ENCODE measurements at places on chromosomes 6 and 20.

- H3K27me3 ChIP-seq = peaks cover 12% of the 10 kb centered on the region
- no peaks in the 10 kb centered on the region for H3K36me3 ChIP-seq
- H3K4me1 ChIP-seq = peaks cover 2% of the 10 kb centered on the region
- H3K27ac ChIP-seq = no peak overlapping the region
- H3K4me3 ChIP-seq = no peak overlapping the region
Observed at GRCh38 chr20:48577557-48577956, 250.2 kb downstream of the PREX1 start.

- no peaks in the 10 kb centered on the region for H3K36me3 ChIP-seq
- no peak overlapping the region for H3K4me3 ChIP-seq
- H3K4me1 ChIP-seq = no peaks in the 10 kb centered on the region
Observed at GRCh38 chr6:154489822-154490221, 20.7 kb downstream of the CNKSR3 start.

- no peak overlapping the region for H3K4me3 ChIP-seq
- H3K36me3 ChIP-seq = no peaks in the 10 kb centered on the region
- H3K27ac ChIP-seq = no peak overlapping the region
- no peak for DNase-seq
Observed at GRCh38 chr6:112202639-112203341, 51.6 kb downstream of the LAMA4 start.

- no peak overlapping the region for H3K4me3 ChIP-seq
- no peaks in the 10 kb centered on the region for H3K4me1 ChIP-seq
- H3K27ac ChIP-seq = no peak overlapping the region
Observed at GRCh38 chr6:43790031-43790430, 20.0 kb downstream of the VEGFA start.

- no peak for DNase-seq
- H3K4me3 ChIP-seq = no peak overlapping the region
- H3K36me3 ChIP-seq = no peaks in the 10 kb centered on the region
- H3K27me3 ChIP-seq = no peaks in the 10 kb centered on the region
Observed at GRCh38 chr6:61953851-61954250, 332.2 kb downstream of the KHDRBS2 start.

GRCh38 chr20:32527447-32528055 is 57.6 kb downstream of the NOL4L start:
- no peak overlapping the region for H3K27ac ChIP-seq
- peaks cover 51% of the 10 kb centered on the region for H3K4me1 ChIP-seq
- H3K36me3 ChIP-seq = peaks cover 3% of the 10 kb centered on the region
- no peak overlapping the region for H3K4me3 ChIP-seq
- no peak for DNase-seq

GRCh38 chr6:31794294-31794865 is 1.2 kb downstream of the VARS1 start:
- H3K36me3 ChIP-seq = peaks cover 28% of the 10 kb centered on the region
- H3K4me3 ChIP-seq = peak overlapping the region; percentile 96
- peaks cover 53% of the 10 kb centered on the region for H3K4me1 ChIP-seq

DNA sequence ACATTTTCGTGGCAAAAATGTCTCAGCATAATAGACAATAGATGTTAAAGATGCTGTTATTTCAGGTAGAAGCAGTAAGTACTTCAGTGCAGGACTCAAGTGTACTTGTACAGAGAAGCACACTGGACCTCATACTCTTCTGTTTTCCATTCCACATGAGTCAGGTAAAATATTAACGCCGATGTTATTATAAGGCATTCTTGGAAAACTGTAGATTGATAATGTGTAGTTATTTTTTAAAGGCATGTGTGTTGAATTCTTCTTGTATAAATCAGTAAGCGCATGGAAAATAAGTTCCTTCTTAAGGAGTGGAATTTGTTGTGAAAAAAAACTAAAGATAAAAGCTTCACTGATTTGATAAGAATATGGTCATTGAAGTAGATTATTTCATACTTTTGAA is 45.8 kb downstream of the DOP1A start:
- peaks cover 20% of the 10 kb centered on the region for H3K36me3 ChIP-seq
- H3K4me1 ChIP-seq = no peaks in the 10 kb centered on the region
- H3K27ac ChIP-seq = no peak overlapping the region
- no peaks in the 10 kb centered on the region for H3K27me3 ChIP-seq

DNA sequence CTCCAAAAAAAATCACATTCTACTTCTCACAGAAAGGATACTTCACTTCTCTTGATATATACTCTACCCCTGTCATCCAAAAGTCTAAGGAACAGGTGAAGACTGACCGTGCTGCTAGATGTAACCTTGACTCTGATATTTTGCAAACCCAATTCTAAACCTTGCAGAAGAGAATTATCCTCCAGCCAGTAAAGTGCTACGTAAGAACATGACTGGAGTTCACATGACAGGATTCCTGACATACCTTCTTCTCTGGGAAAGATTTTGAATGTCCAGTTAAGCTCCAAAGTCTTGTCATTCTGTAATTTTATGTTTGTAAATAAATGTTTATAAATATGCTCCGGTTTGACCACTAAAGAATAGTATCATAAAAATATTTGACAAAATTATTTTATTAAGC is 35.8 kb downstream of the BTBD9 start:
- no peak for DNase-seq
- no peak overlapping the region for H3K27ac ChIP-seq
- no peaks in the 10 kb centered on the region for H3K27me3 ChIP-seq
- no peaks in the 10 kb centered on the region for H3K36me3 ChIP-seq
- no peak overlapping the region for H3K4me3 ChIP-seq

GRCh38 chr6:33717934-33718455 is 6.5 kb upstream of the UQCC2 start:
- no peak overlapping the region for H3K27ac ChIP-seq
- peaks cover 35% of the 10 kb centered on the region for H3K27me3 ChIP-seq
- no peak overlapping the region for H3K4me3 ChIP-seq
- no peaks in the 10 kb centered on the region for H3K4me1 ChIP-seq

GRCh38 chr6:39411465-39411864 is 89.0 kb upstream of the KCNK16 start:
- H3K36me3 ChIP-seq = no peaks in the 10 kb centered on the region
- no peak for DNase-seq
- H3K4me1 ChIP-seq = peaks cover 2% of the 10 kb centered on the region

DNA sequence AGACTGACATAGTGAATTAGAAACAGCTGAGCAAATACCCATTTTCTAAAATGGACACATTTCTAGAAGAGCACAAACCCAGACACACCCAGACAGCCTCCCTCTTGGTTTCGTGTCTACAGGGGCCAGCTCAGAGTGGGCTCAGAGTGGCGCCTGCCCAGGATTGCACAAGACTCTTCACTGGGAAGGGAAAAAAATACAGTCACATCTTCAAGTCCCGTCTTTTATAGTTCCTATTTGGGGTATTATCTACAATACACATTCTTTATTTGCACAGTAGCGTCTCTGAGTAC is 246.1 kb upstream of the AFDN start:
- no peaks in the 10 kb centered on the region for H3K4me1 ChIP-seq
- H3K4me3 ChIP-seq = no peak overlapping the region
- H3K27me3 ChIP-seq = peaks cover 17% of the 10 kb centered on the region
- no peak for DNase-seq
- H3K27ac ChIP-seq = no peak overlapping the region

All from activated CD8-positive, alpha-beta memory T cell treated with anti-CD3 and anti-CD28 coated beads, Interleukin-2, amount 10 ng/mL, durations not matched to agents 7 days and 5 days (primary cell).